ENCODE measurements at places on chromosomes 2 and 18.

DNA sequence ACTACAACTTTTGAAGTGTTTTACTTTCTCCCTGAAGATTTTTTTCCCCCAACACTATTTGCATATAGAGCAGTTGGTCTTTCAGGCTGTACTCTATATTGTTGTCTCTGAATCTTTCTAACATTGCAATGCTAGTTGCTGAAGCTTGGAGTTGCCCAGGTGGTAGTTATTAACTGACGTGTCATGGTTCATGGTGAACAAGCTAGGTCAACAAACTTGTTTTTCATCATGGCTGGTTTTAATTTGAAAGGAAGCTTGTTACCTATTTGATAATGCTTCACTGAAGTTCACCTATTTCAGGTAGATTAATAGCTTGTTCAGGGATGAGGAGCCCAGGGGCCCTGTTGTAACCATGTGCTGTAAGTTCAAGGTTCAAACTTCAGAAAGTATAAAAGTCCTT lies 158.8 kb upstream of the ZEB2 start:
- no peak overlapping the region for H3K27ac ChIP-seq
- H3K36me3 ChIP-seq, result no peaks in the 10 kb centered on the region
- DNase-seq, result no peak

DNA sequence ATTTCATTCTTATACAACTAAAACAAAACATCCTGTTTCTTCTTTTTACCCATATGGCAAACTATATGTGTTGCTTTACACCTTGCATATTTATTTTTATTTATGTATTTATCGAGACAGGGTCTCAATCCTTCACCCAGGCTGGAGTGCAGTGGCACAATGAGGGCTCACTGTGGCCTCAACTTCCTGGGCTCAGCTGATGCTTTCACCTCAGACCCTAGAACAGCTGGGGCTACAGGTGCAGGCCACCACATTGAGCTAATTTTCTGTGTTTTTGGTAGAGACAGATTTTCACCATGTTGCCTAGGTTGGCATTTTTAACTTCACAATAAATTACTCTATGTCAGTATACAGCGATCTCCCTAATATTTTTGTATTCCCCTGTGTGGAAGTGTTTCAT lies 522.0 kb downstream of the MBD2 start:
- no peak for DNase-seq
- H3K27me3 ChIP-seq, result no peaks in the 10 kb centered on the region
- H3K4me3 ChIP-seq, result no peak overlapping the region
- no peak overlapping the region for H3K27ac ChIP-seq
- no peaks in the 10 kb centered on the region for H3K4me1 ChIP-seq

DNA sequence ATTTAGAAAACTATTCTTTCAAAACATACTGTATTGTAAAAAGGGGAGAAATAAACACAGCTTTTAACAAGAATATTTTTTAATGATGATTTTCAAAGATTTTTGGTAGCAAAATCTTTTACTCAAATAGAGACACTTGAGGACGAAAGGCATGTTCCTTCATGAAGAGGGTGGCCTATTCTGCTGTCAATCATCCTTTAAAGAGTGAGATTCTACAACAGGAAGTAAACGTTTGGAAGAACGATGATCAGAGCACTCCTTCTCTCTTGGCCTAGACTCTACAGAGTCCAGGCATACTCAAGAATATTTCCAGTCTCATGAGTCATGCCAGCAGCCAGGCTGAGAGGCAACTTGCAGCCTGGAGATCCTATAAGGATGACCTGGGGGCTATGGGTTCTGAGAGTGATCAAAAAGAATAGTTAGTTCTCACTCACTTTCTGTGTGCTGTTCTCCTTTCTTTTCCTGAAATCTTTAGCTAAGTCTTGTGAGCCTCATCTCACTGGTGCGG lies 62.4 kb upstream of the TCF4 start:
- no peak overlapping the region for H3K27ac ChIP-seq
- H3K36me3 ChIP-seq, result no peaks in the 10 kb centered on the region
- H3K4me3 ChIP-seq, result no peak overlapping the region
- H3K4me1 ChIP-seq, result no peaks in the 10 kb centered on the region

DNA sequence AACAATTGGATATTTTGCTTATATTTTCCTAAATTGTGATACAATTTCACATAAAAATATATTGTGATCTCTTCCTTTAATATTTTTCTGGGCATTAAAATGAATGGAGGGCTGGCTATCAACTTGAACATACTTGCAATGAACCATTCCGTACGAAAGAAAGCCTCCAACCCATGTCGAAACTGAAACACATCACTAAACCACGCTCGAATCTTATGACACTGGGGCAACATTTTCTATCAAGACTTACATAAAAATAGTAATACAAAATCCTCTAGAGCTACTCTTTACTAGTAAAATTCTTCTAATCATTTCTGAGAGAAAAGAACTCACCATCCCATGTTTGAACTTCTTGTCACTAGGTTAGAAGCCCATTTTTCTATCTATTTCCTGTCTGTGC lies 132.8 kb upstream of the DOK6 start:
- H3K4me1 ChIP-seq, result no peaks in the 10 kb centered on the region
- DNase-seq, result no peak
- no peaks in the 10 kb centered on the region for H3K27me3 ChIP-seq
- H3K27ac ChIP-seq, result no peak overlapping the region
- no peak overlapping the region for H3K4me3 ChIP-seq

DNA sequence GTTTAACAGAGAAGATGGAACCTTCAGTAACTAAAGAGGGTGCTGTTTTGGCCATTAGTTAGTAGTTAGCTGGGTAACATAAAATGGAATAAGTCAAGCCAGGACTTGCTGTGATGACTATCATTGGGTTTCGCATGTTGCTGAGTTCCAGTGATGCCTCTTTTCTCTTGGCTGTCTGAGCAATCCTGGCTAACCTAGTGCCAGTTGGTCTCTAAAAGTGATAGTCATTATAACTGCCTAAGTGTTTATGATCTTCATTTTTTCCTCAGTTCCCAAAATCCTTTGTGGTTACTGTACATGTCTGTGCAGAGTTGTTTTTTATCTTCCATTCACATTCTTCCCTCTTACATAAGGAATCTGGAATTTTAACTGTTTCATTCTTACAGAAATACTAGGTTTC lies 33.4 kb downstream of the WDR43 start:
- no peak for DNase-seq
- no peak overlapping the region for H3K4me3 ChIP-seq
- H3K36me3 ChIP-seq, result peaks cover 11% of the 10 kb centered on the region
- H3K27me3 ChIP-seq, result no peaks in the 10 kb centered on the region
- H3K4me1 ChIP-seq, result no peaks in the 10 kb centered on the region

All from aorta (tissue), 5 donors.